Activated T-cell treated with anti-CD3 and anti-CD28 coated beads for 48 hours (primary cell): ENCODE measurements at places on chromosomes 7 and 10.

DNA sequence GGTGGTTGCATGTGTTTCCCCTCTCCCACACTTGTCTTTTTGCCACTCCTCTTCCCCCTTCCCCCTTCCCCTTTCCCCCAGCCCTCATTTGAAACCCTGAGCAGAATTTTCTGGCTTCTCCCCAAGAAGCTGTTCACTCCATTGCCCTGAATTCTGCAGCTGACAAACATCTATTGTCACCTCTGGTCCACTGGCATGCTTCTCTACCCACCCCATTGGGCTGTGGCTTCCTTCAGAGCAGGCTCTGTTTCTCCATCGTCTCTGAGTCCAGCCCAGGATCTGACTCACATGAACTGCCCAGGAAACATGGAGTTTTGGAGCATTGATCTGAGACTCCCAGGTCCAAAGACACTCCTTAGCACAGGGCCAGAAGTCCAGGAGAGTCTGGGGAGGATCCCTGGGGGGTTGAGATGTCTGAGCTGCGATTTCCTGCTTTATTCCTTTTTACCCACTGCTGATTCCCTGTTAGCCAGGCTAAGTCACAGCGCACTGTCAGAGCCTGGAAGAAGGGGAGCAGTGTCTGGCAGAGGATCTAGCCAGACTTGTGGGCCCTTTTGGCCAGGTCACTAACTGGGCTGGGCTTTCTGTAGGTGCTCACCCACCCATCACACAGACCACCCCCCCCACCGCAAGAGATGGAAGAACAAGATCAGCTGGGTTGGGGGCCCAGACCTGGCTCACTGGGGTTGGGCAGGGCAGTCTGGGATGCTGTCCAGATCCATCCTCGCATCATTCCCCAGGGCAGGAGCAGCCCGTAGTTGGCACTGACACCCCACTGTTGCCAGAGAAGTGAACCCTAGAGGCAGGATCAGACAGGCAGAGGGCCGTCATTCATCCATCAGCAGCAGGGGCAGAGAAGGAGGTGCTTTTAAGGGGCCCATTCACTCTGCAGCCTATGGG is 3.5 kb downstream of the CHAT start:
- DNase-seq: no peak

DNA sequence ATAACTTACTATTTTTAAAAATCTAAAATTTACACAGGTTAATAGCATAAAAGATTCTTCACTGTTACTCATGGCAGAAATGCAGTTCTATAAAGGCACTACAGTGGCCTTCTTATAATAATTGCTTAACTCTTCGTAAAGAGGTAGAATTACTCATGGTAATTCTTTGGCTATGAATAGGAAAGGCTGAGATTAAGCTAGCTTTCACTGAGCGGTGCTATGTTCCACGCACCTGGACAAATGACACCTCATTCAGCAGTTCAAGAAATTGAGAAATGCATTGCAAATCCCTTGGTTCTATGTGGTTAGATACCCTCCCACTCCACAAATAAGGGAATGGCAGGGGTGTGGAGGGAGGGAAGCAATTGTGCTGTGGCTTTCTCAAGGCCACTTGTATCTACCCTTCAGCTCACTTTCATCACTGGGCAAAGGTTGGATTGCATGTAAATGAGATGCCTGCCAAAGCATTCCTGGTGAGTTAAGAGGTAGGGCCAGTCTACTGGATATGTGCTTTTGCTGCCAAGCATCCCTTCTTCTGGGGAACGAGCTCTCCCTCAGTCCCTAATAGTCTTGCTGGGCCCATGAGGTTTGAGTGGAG is 210.9 kb downstream of the TEX36 start:
- DNase-seq: no peak

GRCh38 chr10:17206210-17206709 is 4.8 kb upstream of the TRDMT1 start:
- DNase-seq: no peak

DNA sequence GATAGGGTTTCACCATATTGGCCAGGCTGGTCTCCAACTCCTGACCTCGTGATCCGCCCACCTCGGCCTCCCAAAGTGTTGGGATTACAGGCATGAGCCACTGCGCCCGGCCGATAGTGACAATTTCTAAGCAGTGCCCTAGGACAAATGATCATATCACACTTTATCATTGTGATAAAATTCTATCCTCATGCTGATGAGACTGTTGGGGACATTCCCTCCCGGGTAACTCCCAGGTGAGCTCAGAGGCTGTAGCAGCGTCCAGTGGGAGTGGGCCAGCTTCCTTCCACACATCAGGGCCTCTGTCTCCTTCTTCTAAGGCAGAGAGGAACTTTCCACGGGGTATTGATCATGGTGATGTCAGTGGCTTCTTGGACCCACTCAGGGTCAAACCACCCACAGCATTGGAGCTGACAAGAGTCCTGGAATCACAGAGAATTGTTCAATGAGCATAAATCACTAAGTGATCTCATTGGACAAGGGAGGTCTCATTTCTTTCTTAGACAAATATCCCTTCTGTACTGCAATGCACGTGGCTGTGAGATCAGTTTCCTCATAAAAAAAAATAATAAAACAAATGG is 256.1 kb downstream of the KLF6 start:
- DNase-seq: no peak

DNA sequence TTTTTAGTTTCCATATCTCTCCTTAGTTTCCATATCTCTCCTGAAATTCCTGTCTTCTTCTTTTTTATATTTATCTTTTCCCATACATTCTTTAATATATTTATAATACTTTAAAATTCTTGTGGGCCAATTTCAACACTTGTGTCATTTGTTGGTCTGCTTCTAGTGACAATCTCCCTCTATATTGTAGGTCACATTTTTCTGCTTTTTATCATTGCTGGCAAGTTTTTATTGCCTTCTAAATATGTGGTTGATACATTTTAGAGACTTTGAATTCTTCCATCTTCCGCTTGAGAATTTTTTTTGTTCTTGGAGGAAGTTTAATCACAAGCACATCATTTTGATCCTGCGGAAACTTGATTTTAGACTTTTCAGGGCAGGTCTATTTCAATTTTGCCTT is 26.0 kb upstream of the OPN4 start:
- DNase-seq: no peak

DNA sequence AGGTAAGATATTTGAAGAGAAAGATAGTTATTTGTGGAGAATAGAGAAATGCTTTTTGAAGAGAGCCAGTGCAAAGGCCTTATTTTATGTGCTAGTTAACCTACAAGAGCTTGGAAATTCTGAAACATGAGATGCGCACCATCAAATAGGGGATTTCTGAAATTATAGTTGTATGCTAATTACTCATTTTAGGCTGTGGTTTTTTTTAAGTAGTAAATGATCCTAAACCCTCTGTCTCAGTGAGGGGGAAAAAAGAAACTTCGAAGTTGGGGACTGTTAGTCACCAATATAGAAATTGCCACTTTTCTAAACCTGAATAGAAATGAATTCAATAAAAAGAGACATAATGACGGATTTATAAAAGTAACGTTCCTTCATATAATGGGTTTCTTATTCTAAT is 119.3 kb upstream of the MDFIC start:
- no peak for DNase-seq

DNA sequence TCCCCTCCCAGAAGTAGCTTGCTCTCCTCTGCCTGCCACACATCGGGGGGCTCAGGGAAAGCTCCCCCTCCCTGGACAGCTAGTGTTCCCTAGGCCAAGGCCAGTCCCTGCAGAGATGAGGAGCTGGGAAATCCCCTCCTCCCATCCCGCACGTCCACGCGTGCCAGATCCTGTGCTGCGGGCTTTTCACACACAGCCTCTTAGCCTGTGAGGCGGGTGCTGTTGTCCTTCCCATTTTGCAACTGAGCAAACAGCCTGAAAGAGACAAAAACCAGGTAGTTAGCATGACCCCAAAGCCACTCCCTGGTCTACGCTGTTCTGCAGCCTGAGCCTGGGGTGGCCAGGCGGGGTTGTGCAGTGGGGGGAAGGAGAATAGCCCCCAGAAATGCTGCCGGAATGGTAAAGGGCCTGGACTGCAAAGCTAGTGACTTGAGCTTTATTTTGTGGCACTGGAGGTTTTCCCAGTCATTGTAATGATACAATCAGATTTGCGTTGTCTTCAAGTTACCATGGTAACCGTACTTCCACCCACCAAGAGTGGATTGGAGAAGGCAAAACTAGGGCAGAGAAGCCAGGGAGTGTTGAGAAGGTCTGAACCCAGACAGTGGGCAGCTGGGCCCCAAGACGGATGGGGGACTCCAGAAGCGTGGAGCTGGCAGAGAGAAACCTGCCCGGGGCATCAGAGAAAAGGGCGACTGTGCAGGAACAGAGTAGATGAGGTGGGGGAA is 98.6 kb upstream of the KCTD7 start:
- DNase-seq: no peak

GRCh38 chr7:7816816-7817536 is 98.6 kb upstream of the RPA3 start:
- no peak for DNase-seq
